ENCODE measurements at places on chromosomes 2 and 18.
A peak's percentile ranks its signal among the peaks of the same experiment; 100 is the strongest.

DNA sequence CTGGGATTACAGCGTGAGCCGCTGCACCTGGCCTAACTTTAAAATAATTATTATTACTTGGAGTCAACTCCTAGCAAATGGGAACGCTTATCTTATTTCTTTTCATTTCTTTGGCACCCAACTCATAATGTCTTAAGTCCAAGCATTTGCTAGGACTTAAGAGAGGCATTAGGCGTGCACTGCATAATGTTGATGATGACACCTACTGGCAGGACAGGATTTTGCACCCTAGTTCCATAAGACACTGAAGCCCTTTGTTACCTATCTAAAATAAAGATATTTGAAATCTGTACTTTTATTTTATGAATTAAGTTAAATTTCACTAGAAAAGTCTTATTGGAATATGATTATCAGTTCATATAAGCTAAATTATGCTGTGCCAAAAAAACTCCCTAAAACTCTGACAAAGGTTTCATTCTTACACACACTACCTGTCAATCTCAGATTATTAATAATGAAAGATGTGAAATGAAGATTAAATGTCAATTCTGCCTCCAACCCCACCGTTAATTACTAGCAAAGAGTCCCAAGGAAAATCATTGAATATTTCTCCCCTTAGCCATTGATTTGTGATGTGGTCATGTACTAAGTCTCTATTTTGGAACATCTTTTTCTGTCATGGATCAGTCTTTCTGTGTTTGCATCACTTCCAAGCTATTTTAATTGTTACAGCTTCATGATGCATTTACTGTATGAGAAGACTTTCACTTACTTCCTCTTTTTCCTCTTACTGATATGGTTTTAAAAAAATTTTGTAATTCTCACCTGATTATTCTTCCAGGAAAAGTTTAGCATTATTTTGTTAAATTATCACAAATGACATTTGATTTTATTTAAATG lies 12.7 kb upstream of the CDH2 start:
- peak; percentile 23 for DNase-seq

DNA sequence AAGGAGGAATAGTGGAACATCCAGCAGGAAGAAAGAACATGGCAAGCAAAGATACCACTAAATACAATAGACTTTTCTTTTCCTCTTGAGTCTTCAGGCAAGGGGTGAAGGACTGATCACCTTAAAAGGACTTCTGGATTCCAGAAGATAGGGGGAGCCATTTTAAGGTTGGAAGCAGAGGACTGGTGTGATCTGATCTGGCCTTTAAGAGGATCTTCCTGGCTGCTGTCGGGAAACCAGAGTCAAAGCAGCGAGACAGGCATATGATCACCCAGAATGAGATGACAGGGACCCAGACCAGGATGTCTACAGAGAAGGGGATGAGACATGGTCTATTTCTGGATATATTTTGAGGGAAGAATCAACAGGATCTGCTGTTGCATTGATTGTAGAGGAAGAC lies 558.0 kb downstream of the STK39 start:
- peak; percentile 19 for DNase-seq

- DNase-seq, result no peak
Observed at GRCh38 chr2:86333378-86333777, 4.0 kb downstream of the REEP1 start.

DNA sequence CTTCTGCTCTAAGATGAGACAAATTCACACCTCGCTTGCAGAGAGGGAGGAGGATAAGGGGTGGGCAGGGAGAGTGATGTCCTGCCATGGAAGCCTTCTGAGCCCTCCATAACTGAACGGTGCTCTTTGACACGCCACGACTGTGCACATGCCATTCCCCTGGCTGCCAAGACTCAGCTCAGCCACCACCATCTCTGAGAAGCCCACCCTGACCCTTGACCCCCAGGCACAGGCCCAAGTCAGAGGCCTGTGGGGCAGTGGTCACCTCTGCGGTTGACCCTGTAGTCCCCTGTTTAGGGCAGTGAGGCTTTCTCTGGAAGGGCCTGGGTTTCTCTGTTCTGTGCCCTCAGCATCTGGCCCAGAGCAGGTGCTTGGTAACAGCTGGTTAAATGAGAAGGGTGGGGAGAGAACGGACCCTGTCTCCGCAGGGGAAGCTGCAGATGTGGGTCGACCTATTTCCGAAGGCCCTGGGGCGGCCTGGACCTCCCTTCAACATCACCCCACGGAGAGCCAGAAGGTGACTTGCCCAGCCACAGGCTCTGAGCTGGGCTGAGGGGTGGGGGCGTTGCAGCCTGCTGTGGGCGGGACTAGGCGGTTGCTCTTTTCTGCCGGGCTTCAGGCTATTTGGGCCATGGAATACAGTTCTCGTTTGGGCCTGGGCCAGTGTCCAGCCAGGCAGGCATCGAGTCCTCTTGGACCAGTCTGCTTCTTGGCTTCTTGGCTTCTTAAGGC lies 215.1 kb downstream of the DYSF start:
- DNase-seq, result no peak

DNA sequence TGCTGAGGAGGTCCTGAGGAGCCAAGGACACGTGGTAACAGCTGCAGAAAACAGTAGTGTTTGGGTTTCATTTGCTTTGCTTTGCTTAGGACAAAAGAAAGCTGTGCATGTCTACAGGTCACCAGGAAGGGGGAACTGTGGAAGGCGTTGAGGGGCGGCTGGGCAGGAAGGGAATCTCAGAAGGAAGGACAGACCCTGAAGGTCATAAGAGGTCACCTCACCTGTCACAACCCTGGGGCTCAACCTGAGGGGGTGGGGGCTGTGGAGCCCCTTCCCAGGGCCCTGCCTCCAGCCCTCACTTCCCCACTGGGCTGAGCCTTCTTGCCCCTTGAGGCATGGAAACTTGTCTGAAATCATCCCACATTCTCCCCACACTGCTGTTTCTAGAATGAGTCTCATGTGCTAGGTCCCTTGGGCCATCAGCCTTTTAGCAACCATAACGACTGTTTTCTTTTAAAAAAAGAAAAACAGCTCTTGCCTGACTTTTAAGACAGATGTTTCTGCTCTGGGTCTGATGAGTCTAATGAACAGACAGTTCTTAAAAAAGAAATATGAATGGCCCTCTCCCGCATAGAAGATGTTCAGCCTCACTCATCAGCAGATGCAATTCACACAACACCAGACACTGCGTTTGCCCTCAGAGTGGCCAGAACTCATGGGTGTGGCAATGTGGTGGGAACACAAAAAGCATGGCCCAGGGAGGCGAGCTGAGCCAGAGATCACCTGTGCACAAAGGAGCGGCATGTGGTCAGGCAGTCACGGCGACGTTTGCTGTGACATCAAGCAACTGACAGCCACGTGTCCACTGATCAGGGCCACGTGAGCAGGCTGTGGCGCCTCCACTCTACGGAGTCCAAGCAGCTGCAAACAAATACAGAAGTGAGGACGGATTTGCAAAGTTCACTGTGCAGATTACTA lies 84.0 kb downstream of the SEPTIN10 start:
- no peak for DNase-seq

DNA sequence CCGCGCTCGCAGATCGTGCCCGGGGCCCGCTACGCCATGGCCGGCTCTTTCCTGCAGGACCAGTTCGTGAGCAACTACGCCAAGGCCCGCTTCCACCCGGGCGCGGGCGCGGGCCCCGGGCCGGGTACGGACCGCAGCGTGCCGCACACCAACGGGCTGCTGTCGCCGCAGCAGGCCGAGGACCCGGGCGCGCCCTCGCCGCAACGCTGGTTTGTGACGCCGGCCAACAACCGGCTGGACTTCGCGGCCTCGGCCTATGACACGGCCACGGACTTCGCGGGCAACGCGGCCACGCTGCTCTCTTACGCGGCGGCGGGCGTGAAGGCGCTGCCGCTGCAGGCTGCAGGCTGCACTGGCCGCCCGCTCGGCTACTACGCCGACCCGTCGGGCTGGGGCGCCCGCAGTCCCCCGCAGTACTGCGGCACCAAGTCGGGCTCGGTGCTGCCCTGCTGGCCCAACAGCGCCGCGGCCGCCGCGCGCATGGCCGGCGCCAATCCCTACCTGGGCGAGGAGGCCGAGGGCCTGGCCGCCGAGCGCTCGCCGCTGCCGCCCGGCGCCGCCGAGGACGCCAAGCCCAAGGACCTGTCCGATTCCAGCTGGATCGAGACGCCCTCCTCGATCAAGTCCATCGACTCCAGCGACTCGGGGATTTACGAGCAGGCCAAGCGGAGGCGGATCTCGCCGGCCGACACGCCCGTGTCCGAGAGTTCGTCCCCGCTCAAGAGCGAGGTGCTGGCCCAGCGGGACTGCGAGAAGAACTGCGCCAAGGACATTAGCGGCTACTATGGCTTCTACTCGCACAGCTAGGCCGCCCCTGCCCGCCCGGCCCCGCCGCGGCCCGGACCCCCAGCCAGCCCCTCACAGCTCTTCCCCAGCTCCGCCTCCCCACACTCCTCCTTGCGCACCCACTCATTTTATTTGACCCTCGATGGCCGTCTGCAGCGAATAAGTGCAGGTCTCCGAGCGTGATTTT lies 7.6 kb downstream of the TBR1 start:
- DNase-seq, result no peak

DNA sequence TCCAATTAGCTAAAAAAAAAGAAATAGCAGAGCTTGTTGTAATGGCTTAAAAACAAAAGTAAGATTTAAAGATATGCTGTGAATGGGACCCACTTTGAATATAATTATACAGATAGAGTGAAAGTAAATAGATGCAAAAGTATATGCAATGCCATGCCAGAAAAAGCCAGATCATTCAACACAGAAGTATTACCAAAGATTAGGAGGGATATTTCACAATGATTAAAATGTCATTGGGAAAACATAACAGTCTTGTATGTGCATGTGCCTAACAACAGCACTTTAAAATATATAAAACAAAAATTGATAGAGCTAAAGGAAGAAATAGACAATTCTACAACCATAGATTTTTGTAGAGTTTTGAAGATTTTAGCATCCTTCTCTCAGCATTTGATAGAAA lies 19.9 kb upstream of the SIGLEC15 start:
- DNase-seq, result no peak

GRCh38 chr18:39313992-39314391 lies 1748.4 kb upstream of the CELF4 start:
- DNase-seq, result no peak

DNA sequence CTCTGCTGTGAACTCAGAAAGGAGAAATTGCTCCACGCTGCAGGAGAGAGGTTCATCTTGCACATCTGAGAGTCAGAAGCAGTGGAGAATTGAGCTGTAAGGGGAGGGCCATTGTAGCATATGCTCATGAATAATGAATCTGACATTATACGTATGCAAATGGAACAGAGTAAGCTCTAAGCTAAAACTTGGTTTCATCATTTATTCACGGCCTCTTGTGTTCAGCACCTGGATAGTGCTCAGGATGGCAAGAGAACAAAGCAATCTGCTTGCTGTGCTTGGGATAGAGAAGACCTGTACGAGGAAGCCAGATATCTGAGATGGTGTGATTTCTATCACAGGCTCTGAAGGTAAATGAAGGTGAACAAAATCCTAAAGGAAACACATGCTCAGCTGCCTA lies 87.9 kb upstream of the GCFC2 start:
- DNase-seq, result no peak

GRCh38 chr2:235187806-235188205 lies 236.0 kb downstream of the SH3BP4 start:
- no peak for DNase-seq

DNA sequence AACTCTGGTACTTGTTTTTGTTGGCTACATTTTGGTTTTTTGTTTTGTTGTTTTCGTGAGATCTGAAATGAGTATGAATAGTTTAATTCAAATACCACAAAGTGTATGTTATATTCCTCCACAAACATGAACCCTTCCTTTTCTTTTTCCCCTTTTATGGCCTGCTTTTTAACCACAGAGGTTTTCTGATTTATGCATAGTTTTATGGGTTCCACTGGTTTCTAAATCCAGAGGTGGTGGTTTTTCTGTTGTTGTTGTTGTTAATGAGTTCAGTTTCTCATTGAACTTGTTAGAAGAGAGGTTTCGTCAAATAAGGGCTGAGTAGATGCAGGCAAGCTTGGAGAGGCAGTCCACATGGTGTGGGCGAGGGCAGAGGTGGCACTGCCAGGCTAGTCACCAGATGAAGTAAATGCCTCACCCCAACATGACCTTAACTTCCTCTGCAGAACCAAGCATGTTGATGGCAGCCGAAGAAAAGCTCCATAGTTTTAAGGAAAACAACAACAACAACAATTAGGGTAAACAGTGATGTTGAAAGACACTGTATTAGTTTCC lies 72.5 kb downstream of the RIF1 start:
- DNase-seq, result no peak

DNA sequence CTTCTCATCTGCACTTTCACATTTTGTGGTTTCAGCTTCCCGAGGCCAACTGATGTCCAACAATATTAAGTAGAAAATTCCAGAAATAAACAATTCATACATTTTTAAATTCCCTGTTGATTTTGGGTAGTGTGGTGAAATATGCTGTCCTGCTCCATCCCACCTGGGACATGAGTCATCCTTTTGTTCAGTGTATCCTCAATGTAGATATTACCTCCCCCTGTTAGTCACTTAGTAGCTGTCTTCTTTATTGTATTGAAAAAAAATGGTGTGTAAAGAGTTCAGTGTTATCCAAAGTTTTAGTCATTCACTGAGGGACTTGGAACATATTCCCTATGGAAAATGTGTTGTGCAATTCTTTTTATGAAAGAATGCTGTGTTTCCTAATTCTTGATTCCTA lies 348.1 kb downstream of the SOCS6 start:
- DNase-seq, result no peak

DNA sequence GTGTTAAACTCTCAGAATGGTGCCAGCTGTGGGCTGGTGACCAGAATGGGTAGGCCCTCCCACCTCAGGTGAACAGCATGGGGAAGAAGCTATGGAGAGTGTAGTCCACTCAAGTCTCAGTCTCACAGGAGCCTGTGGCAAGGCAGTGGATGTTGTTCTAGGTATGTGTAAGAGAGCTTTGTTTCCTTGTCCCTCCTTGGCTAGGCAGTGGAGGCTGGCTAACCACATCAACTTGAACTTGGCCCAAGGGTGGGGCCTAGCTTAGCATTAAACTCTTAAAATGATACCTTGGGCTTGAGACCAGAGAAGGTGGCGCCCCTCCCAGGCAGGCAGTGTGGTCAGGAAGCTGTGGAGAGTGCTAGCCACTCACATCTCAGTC lies 53.2 kb upstream of the SLC4A10 start:
- DNase-seq, result no peak

DNA sequence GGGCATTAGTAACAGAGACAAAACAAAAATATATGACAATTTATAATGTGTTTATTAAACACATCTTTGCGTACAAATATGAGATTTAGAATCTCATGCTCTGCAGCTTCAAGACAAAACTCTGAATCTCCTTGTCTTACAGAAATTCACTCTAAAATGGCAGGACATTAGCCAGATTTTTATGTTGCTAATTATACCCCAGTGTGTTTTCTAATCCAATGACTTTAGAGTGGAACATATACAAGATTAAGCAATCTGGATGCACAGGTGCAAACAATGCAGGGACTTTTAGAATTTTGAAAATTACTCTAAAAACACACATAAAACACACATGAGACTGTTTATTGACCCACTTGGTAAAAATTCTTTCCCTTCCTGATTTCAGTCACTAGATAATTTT lies 85.9 kb downstream of the CALCRL start:
- DNase-seq, result no peak

GRCh38 chr2:198597648-198598047 lies 793.3 kb downstream of the PLCL1 start:
- no peak for DNase-seq

GRCh38 chr2:235527806-235528469 lies 34.1 kb downstream of the AGAP1 start:
- DNase-seq, result no peak

Measured in SK-N-DZ (cell line).